ENCODE measurements at places on chromosomes 5 and 9.
A peak's percentile ranks its signal among the peaks of the same experiment; 100 is the strongest.

DNA sequence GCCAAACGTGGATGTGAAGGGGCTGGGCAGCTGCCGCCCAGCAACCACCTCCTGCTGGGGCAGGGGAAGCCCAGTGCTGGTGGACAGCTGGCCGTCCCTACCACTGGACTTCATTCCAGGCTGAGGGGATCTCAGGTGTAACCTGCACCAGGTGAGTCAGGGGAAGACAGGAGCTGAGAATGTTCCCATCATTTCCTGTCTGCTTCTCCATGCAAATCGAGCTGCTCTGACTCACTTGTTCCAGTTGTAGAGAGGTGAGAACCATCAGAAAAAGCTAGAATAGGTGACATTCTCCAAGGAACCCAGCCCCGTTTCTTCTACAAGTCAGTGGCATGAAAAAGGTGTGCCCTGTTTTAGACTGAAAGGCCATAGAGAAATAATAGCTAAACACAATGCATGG, 21.8 kb upstream of the BARX1 start:
- DNase-seq, result no peak

DNA sequence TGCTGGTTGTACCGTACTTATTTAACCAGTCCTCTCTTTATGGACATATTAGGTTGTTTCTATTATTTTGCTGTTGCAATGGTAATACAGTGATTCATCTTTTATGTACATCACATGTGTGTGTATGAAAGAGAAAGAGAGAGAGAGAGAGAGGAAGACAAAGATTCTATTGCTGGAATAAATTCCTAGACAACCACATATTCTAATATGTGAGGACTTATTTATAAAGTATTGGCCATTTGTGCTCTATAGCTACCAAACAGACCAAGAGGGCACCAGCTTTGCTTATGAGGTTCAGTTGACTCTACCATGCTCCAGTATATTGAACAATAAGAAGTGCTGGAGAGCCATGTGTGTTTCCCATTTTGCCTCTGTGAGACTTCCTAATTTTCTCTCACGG, 513.5 kb downstream of the DMAC1 start:
- DNase-seq, result no peak

GRCh38 chr5:79787448-79787847, 97.8 kb downstream of the CMYA5 start:
- no peak for DNase-seq

DNA sequence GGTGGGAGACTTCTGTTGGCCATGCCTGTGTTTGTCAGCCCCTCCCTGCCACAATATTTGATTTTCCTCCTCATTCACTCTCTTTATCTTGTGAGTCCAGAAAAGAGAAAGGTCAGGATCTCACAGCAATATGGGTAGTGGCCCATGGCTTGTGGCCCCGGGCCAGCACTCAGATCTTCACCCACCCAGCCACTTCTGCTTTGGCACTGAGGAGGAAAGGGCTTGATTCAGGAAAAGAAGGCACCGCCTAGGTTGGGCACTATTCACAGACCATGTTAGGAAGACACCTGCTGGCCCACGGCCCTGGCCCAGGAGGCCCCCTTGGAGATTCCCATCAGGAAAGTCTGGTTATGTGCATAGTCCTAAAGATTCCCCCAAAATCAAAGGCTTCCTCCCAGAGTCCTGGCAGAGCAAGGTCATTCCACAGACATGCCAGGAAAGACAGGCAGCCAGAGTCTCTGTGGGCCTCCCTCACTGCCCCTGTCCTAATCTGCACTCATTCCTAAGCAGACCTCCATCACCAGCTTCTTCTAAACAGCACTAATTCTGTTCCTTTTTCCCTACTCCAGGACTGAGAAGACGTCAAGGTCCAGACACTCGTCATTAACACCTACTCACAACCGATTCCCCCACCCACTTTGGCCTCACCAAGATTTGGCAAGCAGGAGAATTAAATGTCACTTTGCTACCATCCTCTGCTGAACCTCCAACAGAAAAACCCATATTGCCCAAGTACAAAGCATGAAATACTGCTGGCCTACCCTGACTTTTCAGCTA, 179.3 kb downstream of the DEPDC1B start:
- no peak for DNase-seq

DNA sequence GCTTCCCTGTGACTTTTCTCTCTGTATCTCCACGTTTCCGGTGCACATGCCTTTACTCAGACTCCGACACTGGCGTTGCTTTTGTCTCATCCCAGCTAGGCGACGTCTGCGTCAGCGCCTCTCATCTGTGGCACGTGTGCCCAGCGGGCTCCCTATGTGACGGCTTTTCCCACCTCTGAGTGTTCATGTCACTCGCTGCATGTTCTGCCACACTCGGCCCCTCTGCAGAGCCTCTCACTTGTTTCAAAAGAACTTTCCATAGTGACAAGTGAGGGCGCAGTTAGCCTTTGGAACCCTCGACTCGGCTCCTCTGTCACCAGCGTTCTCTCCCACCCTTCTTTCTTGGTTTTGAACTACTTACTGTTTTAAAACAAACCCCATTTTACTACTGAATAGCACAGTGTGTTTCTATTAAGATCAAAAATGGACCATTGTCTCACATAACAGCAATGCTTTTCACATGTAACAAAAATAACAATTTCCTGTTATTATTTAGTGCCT, 113.4 kb upstream of the CACNA1B start:
- no peak for DNase-seq

DNA sequence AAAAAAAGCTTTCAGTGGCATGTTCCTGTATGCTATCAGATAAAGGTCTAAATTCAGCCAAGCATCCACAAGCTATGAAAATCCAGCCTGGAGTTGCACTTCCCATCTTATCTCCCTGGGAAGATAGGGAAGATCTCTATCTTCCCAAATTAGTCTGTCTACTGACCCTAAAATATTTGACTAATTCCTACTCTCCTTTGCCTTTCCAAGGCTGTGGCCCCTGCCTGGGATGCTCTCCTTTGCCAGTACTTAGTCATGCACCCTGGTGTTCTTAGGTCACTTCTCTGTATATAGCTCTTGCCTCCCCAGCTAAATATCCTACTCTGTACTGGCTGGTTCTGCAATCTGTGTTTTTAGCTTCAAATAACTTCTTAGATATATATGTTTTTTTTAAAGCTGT, 44.0 kb upstream of the PLPP1 start:
- DNase-seq, result no peak

DNA sequence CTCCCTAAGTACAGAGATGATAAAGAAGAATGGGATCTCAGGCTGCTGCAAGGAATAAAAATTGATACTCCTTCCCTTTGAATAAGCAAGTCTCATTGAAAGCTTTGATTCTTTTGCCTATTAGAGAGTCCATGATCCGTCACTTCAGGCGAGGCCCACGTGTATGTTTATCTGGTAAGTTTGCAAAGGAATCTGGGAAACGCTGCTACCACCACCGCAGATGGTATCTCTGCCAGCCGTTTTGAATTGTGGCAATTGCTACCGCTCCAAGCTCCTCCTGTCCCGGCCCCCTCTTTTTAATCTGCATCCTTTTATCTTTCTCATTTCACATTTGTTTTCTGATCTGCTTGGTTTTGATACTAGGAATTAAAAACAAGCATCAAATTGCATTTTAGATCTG, 42.9 kb upstream of the GRIA1 start:
- no peak for DNase-seq

- no peak for DNase-seq
These were observed 66.5 kb upstream of the RICTOR start for GRCh38 chr5:39140558-39141168.

- DNase-seq, result no peak
These were observed 137.8 kb downstream of the LPAR1 start for GRCh38 chr9:110900456-110900855.

DNA sequence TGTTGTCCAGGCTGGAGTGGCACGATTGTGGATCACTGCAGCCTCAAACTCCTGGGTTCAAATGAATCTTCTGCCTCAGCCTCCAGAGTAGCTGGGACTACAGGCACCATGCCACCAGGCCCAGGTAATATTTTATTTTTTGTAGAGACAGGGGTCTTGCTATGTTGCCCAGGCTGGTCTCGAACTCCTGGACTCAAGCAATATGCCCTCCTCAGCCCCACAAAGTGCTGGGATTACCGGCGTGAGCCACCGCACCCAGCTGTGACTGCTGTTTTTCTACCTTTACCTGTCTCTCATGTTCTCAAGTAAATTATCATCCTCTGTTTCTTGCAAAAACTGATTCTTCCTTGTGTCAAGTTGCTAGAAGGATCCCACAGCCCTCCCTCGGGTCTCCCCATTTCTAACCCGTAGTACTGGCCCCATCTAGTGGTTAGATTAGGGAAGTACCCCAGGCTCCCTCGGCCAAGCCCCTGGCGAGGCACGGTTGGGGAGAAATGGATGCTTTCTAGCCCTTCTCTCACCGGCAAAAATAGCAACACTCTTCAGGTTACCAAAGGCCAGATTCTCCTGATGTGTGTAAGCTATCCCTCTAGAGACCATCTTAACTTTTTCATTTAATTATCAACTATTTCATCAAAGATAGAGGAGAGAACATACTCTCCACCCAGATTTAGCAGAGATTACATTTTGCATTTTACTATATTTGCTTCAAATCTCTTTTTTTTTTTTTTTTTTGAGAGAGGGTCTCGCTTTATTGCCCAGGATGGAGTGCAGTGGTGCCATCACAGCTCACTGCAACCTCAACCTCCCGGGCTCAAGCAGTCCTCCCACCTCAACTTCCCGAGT, 19.2 kb upstream of the TOR1B start:
- peak; percentile 7 for DNase-seq

- no peak for DNase-seq
These were observed 67.4 kb downstream of the ROR2 start for GRCh38 chr9:91882627-91883026.

- no peak for DNase-seq
These were observed 10.6 kb upstream of the P4HA2 start for GRCh38 chr5:132238169-132238744.

GRCh38 chr5:1356873-1357787, 12.2 kb upstream of the CLPTM1L start:
- no peak for DNase-seq

- DNase-seq, result no peak
These were observed 501.0 kb upstream of the EDIL3 start for GRCh38 chr5:84885485-84886258.

- DNase-seq, result no peak
These were observed 15.7 kb downstream of the FTMT start for GRCh38 chr5:121867403-121867802.

DNA sequence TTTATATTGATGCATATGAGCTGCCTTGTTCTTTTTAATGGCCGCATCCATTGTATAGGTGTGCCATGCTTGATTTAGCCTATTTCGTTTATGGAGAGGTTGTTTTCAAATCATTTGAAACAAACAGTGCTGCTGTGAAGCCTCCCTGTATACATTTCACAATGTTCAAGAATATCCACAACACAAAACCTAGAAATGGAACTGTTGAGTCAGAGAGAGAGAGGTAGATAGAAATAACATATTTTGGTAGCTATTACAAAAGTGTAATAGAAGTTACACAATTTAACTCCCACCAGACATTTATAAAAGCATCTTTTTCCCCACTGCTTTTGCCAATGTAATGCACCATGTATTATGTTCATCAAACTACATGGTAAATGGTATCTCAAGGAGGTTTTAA, 82.0 kb downstream of the FRMD3 start:
- no peak for DNase-seq

DNA sequence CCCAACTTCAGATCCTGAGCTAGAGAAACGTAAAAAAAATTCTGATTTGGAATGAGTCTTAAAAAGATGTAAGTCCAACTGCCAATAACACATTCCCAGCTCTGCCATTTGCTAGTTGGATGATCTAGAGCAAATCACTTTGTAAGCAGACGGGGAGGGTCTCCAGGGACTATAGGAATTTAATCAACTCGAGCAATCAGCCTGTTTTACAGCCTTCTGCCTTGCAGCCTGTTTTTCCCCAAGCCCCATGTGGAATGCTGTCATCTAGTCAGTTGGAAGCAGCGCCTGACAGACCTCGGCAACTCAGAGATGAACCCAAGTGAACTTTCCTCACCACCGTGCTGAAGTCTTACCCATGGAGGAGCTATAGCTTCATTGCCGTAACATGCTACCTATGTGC, 34.8 kb upstream of the HRH2 start:
- DNase-seq, result no peak

- DNase-seq, result no peak
These were observed 53.5 kb upstream of the IL7R start for GRCh38 chr5:35803191-35803651.

DNA sequence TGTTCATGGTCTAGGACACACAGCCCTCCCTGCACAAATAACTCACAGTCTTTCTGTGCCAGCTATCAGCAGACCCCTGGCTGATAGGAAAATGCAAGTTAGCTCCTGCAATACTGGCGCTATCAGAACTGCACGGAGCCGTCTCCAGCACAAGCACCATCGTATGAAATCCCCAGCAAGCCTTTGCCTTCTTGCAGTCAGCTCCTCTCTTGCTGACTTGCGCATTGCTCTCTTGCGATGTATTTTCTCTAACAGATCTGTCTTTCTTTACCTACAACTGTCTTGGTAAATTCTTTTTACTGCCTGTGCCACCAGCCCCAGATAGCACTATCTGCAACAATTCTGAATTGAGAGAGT, 25.1 kb upstream of the UGCG start:
- DNase-seq, result no peak

GRCh38 chr9:115575147-115575546, 457.2 kb upstream of the TNC start:
- DNase-seq, result no peak

- no peak for DNase-seq
These were observed 44.1 kb upstream of the SMU1 start for GRCh38 chr9:33120620-33121019.

GRCh38 chr5:66517351-66517750, 78.8 kb upstream of the MAST4 start:
- no peak for DNase-seq

- DNase-seq, result peak; percentile 29
These were observed 52.7 kb downstream of the RNF145 start for GRCh38 chr5:159156426-159157238.

DNA sequence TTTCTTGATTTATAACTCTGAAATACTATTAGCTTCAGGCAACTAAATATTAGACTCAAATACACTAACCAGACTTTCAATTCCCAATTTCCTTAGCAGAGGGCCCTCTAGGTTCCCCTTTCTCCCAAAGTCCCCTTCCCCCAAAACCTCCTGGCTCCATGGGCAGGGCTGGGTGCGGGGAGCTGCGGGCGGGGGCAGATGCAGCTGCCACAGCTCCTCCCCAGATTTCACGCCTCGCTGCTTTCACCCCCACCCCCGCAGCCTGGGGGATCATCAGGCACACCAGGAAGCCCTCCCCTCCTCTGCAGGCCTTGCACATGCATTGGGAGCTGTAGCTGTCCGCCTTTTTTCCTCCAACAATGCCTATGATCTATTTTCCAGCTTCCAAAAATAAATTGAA, 82.8 kb upstream of the SPATA31C2 start:
- DNase-seq, result no peak

GRCh38 chr5:44632344-44632743, 176.4 kb upstream of the MRPS30 start:
- no peak for DNase-seq

Measured in GF-D8 (cell line).